Stimulated activated CD4-positive, alpha-beta T cell treated with anti-CD3 and anti-CD28 coated beads, Interleukin-2, amount 100 ng/mL, for 48 hours (primary cell): ENCODE measurements at places on chromosomes 3 and 15.

DNA sequence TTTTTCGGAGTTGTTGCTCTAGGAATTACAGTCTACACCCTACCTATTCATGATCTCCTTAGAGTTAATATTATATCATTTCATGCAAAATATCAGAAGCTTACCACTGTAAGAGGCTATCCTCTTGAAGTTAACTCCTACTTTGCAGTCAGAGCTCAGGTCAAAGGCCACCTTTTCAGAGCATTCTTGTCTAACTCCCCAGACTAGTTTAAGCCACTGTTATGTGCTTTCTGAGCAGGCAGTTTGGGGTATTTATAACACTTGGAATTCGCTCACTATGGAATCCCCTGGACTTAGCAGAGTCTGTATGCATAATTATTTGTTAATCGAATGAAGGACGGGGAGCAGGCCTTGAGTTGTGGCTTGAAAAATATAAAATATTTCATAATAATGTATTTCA, 21.7 kb downstream of the MED12L start:
- no peak for DNase-seq

DNA sequence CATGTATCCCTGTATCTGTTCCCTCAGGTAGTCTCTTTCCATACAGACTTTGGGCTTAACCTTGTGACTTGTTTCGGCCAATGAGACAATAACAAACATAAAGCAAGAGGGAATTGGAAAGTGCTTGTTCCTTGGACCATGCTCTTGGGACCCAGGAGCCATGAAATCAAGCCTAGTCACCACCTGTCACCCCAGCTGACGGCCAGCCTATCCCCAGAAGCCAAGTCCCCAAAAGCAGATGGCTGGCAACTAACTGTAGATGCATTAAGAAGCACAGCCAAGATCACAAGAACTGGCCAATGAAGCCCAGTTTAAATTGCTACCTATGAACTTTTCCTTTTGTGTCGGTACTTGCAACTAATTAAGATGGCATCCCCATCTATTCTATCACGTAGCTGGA, 822.0 kb downstream of the CADM2 start:
- no peak for DNase-seq

GRCh38 chr3:34066328-34066727, 267.9 kb downstream of the PDCD6IP start:
- DNase-seq: no peak

DNA sequence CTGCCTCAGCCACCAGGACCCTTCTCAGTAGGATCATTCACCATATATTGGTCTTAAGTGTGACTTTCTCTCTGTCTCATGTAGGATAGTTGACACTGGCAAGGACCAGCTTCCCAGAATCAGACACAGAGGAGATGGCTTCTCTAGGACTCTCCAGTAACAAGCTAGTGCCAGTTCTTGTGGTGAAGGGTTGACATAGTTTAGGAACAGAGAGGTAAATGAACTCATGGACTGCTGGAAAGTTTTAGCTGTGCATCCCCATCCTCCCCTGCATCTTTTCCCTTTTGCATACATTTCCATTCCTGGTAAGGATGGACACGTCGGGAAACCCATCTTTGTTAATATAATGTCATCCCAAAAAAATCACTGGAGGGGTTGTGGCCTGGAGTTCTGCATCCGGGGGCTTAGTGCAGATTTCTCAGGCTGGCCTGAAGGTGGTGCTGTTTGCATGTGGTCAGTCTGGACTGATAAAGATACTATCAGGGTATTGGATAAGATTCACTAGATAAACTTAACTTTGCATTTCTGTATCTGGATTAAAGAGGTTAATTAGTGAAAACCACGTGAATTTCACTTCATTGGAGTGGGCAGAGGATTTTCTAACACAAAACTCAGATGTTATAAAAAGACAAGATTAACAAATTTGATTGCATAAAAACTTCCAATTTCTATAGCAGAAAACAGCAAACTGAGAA, 110.8 kb downstream of the TBC1D2B start:
- peak; percentile 37 for DNase-seq

DNA sequence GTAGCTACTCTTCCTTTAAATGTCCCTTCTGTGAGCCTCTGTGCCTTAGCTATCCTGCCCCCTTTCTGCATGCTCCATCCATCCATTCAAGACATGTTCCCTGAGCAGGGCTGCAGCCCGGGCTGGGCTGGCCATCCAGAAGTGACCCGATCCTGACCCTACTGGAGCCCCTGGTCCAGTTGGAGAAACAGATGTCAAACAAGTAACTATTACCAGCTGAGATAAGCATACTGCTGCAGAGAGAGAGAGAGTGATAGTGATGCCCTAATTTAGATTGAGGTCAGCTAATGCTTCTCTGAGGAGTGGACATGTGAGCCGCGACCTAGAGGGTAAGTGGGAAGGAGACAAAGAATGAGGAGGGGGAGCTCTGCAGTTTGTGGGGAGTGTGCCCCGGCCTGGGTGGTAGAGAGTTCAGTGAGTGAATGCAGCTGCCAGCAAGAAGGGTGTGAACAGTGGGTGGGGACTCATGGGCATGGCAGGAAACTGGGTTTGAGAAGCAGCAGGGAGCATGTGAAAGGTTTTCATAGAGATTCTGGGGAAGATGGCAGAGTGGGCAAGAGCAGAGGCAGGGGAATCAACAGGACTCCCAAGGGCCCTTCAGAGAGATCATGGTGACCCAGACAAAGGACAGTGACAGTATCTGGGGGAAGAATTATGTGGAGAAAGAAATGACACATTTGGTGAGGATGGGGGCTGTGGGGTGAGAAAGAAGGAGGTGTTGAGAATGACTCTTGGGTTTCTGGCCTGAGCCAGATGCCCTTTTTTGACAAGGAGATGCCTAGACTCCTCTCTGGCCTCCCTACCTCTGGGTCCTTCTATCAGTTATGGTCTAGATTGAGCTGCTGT, 44.9 kb downstream of the CHCHD6 start:
- DNase-seq: no peak

GRCh38 chr3:155412904-155413303, 119.4 kb upstream of the STRIT1 start:
- DNase-seq: no peak

DNA sequence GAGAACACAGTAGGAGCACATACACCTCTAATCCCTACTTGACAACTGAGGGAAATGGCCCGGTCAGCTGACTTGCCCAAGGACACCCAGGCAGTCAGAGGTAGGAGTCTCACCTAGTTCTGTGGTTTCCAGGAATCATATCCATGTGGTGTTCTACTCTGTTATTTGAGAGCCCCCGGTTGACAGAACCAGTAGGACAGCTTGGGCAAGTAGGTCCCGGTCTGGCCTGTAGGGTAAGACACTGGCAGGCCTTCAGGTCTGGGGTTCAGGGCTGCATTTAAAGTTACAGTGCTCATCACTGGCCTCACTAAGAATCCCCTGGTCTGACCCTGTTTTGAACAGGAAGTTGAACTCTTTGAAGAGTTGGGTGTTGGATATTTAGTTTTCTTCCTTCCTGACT, 476.1 kb downstream of the SHQ1 start:
- no peak for DNase-seq

- DNase-seq: no peak
Observed at GRCh38 chr3:30630238-30631030, 24.0 kb downstream of the TGFBR2 start.
